Dermis blood vessel endothelial cell (primary cell): ENCODE measurements at places on chromosomes 7 and 10.

DNA sequence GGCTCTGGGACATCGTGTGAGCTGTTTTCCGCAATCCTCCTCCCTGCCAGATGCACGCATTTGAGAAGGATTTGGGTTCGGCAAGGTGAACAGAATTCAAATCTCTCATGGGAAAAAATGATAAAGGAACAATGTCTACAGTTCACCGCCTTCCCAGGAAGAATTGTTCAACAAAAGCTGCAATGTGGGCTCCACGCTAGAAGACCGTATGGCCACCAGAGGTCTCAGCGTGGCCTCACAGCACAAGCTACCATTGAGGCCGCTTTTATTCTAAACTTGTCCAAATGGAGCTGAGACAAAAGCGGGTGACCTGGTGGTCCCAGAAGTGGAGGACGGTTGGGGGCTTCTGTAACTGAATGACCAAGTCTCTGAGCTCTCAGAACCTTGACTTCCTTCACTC, 733.1 kb downstream of the PARD3 start:
- DNase-seq, result peak; percentile 13

DNA sequence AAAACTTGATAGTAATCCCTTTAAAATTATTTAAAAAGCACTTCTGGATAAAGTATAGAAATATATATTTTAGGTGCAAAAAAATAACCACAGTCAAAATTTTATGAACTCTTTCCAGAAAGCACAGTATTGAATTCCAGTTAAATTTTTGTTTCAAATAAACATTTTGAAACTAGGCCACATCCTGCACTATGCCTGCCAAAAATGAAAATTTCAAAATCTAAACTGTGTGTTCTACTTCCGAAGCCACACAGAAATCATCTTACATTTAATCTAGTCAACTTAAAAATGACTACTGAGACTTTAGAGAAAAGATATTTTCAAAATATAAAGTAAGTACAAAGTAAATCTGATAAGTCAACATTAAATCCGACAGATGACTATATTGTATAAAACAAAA, 50.0 kb downstream of the MAGI2 start:
- DNase-seq, result no peak

DNA sequence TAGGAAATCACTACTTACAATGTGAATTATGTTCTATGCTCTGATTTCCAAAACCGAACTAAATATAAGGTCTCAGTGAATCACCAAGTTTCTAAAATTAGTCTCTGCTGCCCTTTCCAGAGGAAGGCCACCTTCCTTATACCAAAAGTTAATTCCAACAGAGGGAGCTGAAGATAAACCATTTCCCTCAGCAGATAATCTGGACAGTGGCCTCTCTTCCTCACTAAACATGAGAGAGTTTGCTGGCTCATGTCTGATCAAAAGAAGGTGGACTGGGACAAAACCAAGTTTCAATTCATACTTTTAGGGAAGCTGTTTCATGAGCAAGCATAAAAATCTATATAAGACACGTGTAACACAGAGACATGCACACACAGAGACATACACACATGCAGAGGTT, 6.4 kb downstream of the FEZF1 start:
- no peak for DNase-seq

DNA sequence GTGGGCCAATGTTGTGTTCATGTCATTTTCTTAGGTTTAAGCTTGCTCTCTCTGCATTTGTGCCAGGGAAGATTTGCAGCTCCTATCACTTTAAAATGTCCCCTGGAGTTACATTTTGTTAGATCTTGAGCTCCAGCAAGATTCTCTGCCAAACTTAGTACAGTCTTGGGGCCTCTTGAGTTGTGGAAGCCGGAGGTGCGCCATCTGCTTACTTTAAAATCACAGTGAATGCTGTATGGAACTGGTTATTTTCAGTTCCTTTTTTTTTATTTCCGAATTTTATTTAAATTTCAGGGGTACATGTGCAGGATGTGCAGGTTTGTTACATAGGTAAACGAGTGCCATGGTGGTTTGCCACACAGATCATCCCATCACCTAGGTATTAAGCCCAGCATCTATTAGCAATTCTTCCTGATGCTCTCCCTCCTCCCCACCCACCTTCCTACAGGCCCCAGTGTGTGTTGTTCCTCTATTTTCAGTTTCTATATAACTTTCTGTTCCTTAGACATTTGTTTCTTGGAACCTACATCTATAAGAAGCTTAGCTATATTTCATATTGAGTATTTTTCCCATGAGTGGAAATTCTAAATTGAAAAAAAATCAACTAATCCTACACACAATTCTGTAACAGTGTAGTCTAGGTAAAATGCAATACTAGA, 114.4 kb upstream of the CREB5 start:
- no peak for DNase-seq

DNA sequence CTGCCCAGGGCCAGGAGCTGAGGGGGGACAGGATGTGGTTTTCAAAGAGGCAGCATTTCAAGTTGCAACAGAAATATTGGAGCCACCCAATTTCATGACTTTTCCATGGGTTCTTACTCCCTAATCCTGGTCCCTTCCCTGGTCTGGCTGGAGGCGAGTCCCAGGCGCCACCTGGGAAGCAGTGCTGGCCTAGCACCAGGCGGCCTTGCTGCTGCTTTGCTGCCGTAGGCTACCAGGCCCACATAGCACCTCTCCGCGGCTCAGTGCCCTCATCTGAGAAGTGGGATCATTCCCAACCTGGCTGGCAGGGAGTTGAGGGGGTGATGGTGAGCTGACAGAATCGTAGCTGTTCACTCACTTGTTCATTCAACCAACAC, 33.7 kb downstream of the ZMIZ1 start:
- peak; percentile 28 for DNase-seq

DNA sequence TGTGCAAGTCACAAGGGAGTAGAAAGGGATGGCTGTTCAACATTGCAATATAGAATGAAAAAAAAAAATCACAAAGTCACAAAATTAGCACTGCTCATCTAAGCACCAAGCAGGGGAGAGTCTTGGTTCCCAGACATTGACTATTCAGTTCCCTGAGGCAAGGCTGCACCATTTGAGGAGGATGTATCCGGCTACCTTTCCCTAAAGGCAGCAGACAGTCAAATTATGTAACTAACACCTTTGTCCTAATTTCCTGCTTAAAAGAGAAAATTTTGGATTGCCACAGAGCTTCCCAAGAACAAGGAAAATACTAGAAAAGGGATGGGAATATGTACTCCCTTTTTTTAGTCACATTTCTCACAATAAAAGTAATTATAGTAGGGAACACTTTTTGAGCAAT, 148.1 kb downstream of the PCLO start:
- DNase-seq, result no peak

DNA sequence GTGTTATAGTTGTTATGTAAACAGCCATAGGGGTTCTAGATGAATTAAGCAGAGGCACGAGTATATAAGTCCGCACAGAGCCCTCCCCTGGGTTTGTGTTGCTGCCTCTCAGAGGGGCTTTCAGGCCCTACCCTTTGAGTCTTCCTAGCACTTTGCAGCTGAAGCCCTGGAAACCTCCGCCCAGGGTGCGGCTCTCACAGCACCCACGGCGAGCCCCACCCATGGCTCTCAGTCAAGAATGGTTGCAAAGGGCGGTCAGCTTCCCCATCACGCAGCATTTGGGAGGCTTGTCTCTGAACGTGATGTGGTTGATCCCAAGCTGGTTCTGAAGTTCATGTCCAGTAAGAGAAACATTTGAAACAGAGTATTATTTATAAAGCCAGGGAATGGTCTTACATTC, 18.8 kb upstream of the INSIG1 start:
- no peak for DNase-seq

GRCh38 chr10:47027784-47028260, 116.6 kb downstream of the PTPN20 start:
- DNase-seq, result no peak

- no peak for DNase-seq
Measured at GRCh38 chr7:139036901-139037300, 1.1 kb upstream of the ZC3HAV1L start.

DNA sequence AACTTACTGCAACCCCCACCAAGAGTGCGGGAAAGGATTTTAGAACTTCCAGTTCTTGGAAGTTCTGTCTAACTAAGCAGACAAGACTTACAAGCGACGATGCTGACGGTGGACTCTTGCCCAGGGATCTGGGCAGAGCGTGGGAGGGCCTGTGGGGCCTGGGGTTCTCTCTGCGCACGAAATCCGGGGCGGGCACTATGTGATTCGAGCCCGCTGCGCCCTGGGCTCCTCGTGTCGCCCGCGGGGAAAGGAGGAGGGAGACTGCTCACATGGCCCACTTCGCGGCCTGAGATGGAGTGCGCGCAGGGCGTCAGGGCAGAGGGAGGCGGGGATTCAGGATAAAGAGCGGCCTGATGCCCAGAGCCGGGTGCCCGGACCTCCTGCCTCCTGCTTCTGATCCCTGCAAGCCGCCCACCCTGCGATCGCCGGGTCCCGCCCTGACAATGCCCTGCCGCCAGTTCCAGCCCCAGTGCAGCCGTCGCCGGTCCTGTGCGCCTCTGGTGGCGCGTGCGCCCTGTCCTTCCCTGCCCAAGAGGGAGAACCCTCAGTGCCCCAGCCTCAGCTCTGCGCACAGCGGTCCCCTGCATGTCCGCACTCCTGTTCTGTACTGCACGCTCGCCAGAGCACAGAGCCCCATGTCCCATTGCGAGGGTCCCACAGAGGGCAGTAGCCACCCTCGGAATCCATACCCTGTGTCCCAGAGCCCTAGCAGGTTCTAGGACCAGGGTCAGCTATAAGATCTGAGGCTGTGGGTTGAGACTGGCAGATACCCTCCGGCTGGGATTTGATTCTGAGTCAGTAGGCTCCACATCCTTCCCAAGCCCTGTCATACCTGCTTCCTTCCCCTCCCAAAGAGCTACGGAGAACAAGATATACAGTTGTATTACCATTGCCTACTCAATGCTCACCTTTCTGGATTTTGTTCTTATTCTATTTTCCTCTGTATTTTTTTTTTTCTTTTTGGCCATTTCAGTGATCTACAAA, 99.4 kb upstream of the TMEM106B start:
- peak; percentile 39 for DNase-seq

DNA sequence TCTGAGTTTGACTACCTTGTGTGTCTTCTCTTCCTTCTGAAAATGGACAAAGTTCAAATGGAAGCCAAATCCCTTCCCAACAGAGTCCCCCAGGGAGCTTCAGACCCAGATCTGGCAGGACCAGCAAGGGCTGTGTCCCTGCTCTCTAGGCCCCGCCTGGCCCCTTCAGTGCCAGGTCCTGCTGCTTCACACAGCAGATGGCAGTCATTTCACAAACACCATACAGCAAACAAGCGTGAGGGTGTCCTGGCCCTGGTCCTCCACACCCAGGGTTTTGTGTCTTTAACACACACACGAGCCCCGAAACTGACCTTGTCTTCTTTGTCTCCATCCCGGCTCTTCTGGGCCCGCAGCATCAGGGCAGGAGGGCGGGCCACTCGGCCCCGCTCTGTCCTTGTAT, 145.0 kb downstream of the TCERG1L start:
- DNase-seq, result no peak

GRCh38 chr7:55211726-55212125, 153.4 kb upstream of the LANCL2 start:
- DNase-seq, result no peak

GRCh38 chr7:73683788-73684693, 644 bp downstream of the BUD23 start:
- DNase-seq, result peak; percentile 48

DNA sequence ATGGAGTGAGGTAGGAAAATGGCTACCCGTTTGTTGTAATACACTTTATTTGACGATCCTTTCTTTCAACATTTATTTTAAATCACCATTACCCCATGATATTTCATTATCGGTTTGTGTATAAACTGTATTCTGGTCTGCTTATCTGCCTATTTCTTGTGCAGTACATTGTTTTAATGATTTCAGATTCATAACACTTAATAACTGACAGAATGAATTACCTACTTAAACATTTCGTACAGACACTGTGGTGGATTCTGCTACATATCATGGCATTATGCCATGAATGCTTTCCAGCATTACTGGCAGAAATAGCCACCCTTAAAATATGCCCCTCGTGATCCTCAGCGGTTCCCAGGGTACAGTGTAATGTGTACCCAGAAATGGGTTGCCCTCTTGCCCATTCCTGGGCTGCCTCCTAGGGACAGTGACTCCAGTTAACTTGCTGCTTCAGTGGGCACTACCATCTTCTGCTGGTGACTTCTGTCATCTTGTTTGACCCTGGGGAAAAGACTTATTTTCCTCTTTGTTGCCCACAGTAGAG, 74.5 kb downstream of the C1GALT1 start:
- no peak for DNase-seq

DNA sequence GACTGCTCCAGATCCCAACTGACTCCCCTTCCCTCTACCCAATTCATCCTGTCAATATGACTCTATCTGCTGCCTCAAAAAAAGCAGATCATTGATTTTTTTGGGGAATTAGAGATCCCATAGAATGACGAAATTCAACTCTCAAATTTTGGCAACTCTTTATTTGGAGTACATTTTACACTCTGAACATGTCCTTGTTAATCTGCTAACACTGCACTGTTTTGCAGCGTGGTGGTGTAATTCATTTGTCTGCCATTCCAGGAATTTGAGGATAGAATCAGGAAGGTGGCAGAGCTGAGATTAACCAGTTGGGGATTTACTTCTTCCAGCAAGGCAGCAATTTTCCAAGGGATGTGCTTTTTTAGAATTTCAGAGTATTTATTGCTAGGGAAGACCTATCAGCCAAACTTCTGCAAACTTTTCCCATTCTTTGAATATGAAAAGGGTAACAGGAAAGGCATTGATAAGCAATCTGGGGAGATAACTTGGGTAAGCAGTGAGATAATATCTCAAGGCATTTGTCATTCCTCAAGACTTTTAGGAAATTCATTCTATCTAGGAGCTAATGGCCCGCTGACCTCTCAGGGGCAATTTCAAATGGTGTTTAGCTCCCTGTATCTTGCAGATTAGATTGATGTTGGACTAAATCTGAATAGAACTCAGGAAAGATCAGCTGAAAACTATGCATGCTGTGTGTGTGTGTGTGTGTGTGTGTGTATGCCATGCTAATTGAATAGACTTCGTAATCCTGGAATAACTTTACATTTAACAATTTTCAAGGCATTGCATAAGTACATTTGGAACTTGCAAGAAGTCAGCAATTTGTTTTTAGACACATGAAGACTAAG, 9.7 kb downstream of the BAMBI start:
- DNase-seq, result no peak

DNA sequence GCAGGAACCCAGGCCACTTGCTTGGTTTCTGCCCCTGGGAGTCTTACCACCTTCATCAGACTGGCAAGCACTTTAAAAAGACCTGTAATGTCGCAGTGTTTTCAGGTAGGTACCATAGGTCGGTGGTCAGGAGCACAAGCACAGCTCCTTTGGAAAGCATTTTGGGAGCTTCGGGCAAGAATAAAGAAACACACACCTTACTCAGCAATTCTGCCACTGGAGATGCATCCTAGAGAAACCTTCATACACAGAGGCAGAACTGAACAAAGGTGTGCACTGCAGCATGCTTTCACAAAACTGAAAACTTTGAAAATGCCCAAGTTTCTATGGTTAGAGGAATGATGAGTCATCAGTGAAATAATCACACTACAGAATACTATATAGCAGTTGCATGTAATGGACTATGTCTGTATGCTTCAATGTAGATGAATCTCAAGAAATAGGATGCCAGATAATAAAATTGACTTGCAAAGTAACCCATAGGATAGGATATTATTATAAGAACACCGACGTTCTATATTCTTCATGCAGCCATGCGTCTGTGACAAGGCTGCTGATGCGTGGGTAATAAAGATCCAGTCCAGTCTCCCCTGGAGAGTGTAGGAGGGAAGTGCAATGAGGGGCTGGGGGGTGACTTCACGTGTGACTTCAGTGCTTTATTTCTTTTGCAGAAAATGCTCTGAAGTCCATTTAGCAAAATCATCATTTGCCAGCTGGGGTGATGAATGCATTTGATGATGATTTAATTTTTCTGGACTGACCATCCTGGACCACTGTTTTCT, 309.5 kb downstream of the WDR37 start:
- DNase-seq, result no peak

GRCh38 chr10:97805096-97805884, 33.5 kb upstream of the SFRP5 start:
- no peak for DNase-seq
